AG08395 (cell line): ENCODE measurements at places on chromosomes 12 and 14.
A peak's percentile ranks its signal among the peaks of the same experiment; 100 is the strongest.

- no peak for DNase-seq
These were observed 278.5 kb downstream of the NOVA1 start for GRCh38 chr14:26319139-26319864.

DNA sequence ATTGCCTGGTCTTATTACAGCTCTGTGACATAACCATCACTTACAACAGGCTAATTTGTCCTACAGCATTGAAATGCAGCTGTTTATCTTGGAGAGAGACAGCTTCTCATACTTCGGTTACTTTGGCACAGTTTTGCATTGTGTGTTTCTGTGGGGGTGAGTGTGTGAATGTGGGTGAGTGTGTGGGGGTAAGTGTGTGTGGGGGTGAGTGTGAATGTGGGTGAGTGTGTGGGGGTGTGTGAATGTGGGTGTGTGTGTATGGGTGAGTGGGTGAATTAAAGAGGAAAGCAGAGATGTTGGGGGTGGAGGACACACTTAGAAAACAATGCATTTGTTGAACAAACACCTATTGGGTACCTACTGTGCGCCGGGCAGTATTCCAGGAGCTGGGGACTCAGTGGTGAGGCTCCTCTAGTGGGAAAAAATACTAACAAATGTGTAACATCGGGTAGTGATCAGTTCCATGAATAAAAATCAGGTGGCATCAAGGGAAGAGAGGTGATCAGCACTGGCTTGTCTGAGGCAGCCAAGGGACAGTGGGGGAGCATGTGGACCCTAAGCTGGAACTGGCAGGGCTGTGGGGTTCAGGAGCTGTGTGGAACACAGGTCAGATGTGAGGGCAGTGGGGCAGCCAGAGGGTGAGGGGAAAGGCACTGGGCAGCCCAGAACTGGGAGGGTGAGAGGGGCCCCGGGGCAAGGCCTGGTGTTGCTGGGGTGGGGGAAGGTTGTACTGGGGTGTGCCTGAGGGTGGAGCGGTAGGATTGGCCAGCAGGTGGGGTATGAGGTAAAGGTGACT, 44.1 kb upstream of the AMN start:
- DNase-seq = no peak

GRCh38 chr14:87990682-87991081, 2.3 kb downstream of the GALC start:
- DNase-seq = no peak

- no peak for DNase-seq
These were observed 53.9 kb downstream of the ETV6 start for GRCh38 chr12:11703378-11703777.

- no peak for DNase-seq
These were observed 498.4 kb downstream of the RMST start for GRCh38 chr12:97960741-97961608.

DNA sequence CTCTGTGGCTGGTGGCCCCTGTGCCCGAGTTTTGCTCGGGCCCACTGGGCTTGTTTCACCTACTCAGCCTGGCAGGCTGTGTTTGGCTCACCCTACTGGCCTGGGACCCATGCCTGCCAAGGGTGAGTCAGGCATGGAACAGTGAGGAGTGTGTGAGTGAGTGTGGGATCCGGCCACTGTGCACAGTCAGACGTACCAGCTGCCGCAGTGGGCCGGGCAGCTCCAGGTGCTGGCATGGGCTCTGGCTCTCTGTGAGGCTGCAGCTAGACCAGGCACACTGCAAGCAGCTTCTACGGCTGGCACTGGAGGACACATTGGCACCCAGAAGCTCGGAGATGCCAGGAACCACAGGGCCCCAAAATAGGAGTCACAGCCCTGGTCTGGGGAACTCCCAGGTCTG, 40.6 kb downstream of the HSD17B6 start:
- DNase-seq = no peak

DNA sequence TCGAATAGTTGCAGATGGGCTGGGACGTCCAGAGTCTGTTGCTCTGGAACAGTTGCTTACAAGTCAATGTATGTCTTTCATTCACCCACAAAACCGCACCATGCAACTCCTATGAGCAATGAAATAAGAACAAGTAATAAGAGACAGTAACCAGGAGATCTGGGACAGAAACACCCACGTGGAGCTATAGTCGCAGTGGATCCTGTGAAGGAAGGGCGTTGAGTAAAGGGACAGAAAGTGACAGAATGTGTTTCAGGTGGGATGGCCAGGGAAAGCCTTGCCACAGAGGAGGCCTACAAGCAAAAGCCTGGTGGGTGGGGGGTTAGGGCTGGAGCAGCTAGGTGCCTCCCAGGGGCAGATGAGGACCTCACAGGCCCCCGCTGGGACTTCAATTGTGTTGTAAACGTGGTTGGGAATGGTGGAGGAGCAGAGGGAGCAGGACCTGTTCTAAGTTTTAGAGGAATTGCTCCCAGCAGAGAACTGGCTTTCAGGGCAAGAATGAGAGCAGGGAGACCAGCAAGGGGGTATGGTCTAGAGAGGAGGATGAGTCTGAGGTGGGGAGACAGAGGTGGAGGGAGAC, 86.7 kb upstream of the FZD10 start:
- DNase-seq = no peak

GRCh38 chr14:97544571-97544970, 747.4 kb downstream of the VRK1 start:
- DNase-seq = no peak

DNA sequence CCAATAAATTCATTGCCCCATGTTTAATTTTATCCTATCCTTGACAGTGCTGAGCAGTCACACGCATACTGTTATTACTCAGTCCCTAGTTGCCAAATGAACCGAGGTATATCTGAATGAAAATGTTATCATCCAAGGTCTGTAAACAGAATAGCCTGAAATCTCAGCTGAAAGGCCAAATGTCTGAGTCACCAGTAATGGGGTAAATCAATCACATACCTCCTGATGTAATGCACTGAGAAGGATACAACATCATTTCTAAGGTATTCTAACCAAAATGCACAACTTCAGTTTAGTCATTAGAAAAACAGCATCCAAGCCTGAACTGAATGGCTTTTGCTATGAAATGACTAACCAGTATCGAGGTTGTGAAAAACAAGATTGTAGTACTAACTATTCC, 228.6 kb downstream of the DPF3 start:
- peak; percentile 75 for DNase-seq
